ENCODE measurements at places on chromosomes 3 and 15.
A peak's percentile ranks its signal among the peaks of the same experiment; 100 is the strongest.

DNA sequence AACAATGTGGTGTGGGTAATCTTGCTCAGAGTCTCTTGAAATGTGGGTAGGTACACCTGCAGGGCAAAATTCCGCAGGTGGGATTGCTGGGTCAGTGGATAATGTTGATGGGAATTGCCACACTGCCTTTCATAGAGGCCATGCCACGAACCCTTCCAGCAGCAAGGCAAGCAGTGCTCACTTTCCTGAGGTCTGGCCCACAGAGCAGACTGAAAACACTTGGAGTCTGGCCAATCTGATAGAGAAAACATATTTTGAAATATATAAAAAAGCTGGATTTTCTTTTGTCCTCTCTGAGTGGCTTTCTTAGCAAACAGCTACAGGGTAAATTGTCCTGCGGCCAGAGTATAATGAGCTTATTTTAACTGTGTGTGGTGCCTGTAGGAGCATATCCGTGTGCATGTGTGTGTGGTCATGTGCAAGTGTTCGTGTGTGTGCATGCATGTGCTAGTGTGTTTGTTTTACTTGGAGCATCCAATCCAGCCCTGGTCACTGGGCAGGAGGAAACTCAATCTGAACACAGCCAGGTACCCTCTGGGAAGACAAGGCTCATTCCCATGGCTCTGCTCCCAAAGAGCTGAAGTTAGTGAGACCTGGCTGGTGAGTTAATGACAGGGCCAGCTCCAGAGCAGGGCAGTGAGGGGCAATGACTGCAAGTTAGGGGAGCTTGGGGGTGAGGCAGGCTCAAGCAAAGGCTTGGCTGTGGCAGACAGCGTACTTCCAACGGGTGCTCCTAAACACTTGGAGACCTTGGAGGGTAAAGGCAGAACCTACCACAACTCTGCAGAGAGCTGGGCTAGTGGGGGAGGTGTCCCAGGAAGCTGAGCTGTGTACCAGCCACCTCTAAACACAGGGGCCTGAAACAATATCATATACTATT is 91.3 kb downstream of the PLXNA1 start:
- DNase-seq: peak; percentile 3

- DNase-seq: no peak
These were observed 558.9 kb upstream of the IL12A start for GRCh38 chr3:159429702-159430101.

- DNase-seq: no peak
These were observed 51.3 kb downstream of the TIPARP start for GRCh38 chr3:156725682-156726081.

GRCh38 chr3:41159588-41160189 is 39.6 kb upstream of the CTNNB1 start:
- no peak for DNase-seq

DNA sequence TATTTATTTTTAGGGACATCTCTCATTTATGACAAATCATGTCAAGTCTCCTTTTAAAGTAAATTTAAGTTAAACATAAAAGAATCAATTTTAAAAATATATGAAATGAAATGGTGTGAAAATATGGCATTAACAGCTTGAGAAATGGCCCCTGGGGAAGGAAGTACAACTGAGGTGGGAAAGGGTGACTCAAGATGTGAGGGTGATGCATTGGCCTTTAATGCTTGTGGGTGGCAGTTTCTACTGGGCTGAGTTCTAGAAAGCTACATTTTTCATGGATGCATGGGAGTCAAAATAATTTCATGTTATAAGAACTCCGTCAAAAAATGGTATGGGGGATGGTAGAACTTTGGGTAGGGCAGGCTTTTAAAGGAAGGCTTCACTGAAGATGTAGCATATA is 708.8 kb upstream of the CFAP20DC start:
- no peak for DNase-seq

DNA sequence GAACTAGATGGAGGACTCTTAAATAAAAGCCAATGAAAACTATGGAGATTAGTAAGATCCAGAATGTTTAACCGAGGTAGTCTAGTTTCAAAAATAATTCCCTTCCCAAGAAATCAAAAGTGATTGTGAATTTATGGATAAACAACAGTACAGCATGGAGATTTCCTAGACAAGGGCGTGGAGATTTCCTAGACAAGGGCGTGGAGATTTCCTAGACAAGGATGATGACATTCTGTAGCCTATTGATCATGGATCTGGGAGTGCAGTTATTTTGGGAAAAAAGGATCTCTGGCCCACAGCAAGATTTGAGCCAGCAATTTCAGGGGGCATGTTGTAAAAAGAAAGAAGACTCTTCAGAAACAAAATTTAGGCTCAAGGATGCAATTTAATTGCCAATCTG is 175.3 kb downstream of the RAP2B start:
- DNase-seq: no peak

GRCh38 chr3:63877737-63878393 is 14.2 kb downstream of the ATXN7 start:
- peak; percentile 22 for DNase-seq

- no peak for DNase-seq
These were observed 8.9 kb downstream of the TNFAIP8L3 start for GRCh38 chr15:51085764-51086163.

DNA sequence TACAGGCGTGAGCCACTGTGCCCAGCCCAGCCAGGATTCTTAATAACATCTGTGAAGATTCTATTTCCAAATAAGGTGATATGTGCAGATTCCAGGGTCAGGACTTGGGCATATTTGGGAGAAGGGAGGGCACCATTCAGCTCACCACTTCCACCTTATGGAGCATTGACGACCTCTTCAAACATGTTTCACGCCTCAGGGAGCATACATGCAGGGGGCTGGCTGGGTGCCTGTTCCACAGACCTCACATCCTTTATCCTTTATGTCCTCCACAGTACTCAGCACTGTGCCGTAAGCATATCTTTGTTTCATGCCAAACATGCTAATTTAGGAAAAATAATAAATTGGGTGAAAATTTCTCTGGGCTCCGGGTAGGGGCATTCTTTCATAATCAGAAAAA is 229.0 kb downstream of the THSD4 start:
- no peak for DNase-seq

- no peak for DNase-seq
These were observed 106.5 kb downstream of the P3H2 start for GRCh38 chr3:190013943-190014924.

DNA sequence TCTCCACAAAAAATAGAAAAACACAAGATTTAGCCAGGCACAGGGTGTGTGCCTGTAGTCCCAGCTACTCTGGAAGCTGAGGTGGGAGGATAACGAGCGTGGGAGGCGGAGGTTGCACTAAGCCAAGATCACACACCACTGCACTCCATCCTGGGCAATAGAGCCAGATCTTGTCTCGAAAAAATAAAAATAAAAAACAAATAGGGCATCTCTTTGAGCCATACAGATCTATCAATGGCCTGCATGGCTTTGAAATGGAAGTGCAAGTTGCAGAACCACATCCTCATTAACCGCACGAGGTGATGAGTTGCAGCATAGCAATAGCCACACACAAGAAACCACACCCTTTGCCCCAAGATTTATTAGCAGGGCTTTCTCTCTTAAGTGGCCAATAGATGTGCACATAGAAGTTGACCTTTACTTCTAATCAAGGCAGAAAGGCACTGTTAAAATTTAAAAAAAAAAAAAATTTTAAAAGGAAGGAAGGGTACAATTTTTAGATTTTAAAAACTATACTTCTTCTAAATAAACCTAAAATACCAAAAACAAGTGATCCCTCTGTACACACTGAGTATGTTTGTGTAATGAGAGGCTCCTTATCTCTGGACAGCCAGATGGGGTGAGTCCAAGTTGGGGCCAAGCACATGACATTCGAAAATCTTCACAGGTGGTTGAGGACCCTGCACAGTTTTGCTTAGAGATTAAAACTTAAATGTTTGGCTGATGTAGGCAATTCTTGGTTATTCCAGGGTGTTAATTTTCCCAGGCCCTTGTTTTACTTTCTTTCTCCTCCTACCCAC is 53.4 kb downstream of the FILIP1L start:
- no peak for DNase-seq

DNA sequence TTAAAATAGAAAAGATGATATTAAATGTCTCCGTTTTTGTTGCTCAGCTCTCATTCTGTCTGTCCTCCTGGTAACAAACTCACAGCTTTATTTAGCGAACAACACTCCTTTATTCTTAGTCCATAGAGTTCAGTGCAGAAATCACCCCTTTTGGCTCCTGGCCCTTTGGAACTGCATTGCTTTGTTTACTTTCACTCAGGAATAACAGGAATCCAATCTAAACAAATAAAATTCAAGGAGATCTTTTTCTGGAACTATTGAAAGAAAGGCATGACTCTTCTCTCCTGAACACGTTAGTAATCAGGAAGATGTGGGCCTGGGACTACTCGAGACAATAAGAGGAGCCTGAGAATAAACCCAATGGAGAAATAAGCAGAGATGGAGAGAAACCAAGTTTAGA is 409.2 kb downstream of the DIPK2A start:
- DNase-seq: no peak

- peak; percentile 5 for DNase-seq
These were observed 163.8 kb downstream of the ZIC1 start for GRCh38 chr3:147572970-147573340.

DNA sequence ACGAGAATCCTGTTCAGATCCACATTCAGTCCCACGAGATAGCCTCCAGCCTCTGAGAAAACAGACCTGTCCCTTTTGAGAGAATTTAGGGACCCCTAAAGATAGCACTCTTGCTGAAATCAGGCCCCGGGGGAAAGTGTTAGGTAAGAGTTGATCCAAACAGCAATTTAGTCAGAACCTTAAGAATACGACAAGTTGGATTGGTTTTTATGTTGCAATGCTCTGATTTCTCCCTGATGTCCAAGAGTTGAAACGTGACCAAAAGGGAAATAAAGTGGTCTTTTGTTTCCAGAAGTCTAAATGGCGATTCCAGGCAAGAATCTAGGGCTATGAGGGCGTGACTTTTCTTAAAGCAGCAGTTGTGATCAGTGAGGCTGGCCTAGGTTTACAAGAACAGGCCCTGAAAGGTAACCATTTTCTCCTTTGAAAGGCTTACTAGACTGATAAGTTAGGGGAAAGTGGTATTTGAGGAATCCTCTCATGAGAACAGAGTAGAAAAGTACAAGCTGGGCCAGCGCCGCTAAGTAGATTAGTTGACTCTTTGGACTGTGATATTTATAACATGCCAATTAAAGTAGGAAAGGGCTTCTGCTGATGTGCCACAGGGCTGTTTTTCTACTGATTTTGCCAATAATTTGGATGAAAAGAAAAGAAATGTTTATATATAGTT is 4.9 kb downstream of the MAN2A2 start:
- DNase-seq: no peak

- DNase-seq: no peak
These were observed 71.0 kb upstream of the THRB start for GRCh38 chr3:24565656-24566055.

DNA sequence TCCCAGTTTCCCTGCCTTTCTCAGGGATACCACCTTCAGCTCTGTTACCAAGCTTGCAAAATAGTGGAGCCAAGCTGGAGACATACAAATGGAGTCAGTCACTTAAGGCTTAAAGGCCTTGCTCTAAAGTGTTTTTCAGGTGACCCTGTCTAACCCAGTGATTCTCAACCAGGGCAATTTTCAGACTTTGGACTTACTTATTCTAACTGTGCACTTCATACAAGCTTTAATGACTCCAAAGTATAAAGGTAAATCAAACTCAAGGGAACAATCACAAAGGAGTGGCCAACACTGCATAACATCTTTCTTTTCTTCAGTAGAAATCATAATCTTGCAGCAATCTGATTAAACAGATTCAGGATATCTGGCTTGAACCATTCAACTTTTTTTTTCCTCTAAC is 9.4 kb downstream of the ANO10 start:
- DNase-seq: no peak

GRCh38 chr3:107598926-107599771 is 76.4 kb downstream of the BBX start:
- peak; percentile 52 for DNase-seq

- DNase-seq: no peak
These were observed 70.5 kb upstream of the EPHB3 start for GRCh38 chr3:184491011-184491576.

DNA sequence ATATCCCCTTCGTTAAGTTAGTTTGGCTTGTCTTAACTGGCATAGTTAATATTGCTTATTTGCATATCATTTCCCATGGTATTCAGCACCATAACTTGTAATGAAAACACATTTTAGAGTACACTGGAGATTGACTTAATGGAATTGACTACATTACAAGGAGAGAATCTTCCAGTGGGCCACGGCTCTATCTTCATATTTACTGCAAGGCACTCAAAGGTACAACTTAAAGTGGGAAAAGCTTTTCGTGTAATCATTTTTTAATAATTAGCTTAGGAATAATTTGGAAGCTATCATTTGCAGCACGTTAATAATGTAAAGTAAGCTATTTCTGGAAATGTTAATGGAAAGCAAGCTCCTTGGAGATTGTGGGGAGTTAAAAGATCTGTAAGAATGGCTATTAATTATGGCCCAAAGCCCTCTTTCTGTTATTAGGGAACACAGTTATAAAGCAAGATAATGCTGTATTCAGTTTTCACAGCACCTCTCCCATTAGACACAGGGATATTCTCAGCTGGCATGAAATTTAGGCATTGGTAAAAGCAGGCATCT is 551.5 kb upstream of the RGMA start:
- DNase-seq: no peak

GRCh38 chr3:12658593-12659058 is 5.3 kb downstream of the RAF1 start:
- peak; percentile 95 for DNase-seq

DNA sequence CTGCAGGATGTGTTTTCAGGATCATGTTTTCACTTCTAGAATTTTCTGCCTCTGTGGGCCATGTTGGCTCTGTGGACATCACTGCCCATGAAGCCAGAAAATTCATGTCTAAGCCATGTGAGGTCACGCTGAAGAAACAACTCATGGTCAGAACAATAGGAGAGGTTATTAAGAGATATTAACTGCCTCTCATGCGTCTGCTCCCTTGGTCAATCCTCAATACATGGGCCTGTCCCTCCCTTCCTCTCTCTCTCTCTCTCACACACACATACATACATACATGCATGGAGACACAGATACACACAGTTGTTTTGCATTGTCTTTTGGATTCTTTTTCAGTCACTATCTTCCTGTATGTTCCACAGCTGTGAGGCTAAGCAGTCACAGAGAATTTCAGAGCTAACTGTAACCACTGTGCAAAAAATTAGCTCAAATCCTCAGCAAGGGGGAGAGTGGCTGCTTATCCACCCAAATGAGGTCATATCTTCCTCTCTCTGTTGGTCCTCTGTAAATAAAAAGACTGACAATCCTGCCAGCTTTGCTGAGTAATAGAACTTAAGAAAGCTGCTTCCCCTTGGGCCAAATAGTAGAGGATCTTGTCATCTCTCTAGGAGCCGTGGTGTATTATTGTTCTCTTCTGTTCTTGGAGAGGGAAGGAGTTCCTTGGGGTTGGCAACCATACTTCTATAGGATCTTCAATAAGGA is 45.6 kb downstream of the LRTM1 start:
- DNase-seq: peak; percentile 94

DNA sequence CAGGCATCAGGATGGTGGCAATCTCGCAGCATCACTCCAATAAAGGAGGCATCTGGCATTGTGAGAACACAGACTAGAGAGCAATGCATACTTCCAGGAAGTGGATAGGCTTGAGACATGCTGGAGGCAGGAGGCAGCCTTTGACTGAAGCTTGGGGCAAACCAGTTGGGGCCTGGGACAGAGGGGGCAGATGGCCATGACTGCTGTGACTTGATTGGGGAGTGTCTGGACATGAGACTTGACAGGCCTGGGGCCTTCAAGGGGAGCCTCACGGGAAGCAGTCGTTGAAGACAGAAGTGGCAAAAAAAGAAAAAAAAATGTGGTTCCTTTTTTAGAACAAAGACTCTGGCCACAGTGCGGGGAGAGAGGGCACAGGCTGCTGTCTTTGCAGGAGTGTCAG is 44.7 kb upstream of the CHRNA7 start:
- no peak for DNase-seq

All from fibroblast of skin of right quadriceps (primary cell).